ENCODE measurements at places on chromosomes 6 and 20.

DNA sequence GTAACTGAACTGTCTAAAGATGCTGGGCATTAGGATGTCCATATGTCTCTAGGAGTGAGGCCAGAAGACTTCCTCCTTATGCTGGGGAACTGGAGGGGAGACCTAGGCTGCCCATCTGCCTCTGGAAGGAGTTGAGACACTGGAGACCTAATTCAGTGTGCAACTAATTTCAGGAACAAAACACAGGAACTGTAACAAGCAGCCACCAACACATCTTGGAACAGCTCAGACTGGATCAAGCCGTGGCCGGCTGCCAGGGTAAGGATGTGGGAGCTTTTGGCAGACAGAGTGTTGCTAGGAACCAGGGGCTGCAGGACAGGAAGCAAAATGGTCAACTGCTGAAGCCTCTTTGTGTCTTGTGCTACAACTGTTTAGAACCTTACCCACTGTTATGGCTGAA lies 16.4 kb upstream of the MAS1 start:
- no peak for DNase-seq

- DNase-seq = no peak
Measured at GRCh38 chr20:52422574-52423336, 231.2 kb upstream of the ZFP64 start.

DNA sequence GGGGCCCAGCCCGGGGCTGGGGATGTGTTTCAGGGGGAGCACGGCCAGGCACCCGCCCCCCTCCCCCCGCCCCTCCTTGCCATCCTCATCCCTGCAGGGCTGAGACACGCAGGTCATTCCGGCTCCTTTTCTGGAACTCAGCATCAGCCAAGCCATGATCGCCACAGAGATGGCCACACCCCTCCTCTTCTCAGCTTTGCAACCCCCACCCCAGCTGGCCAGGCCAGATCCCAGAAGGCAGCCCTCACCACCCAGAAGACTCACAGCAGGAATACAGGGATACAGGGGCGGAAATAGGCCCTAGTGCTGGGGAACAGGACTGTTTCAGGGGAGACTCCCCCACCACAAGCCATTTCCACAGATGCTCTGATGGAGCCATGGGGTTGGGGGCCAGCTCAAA lies 33.5 kb downstream of the YTHDF1 start:
- no peak for DNase-seq

GRCh38 chr6:45378334-45378926 lies 696 bp upstream of the SUPT3H start:
- DNase-seq = peak; percentile 43

DNA sequence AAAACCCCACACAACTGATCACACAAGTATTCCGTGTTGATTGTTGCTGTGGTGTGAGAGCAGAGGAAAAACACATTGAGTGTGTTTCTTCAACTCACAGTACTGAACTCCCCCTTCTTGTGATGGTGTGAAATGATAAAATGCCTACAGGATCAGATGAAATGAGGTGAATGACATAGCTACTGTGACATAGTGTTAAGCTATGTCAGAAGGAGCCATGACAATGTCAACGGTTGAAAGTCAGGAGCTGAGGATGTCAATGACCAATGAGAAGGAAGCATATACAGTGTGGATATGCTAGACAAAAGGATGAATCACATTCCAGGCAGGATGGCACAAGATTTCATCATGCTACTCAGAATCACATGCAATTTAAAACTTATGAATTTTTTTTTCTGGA lies 38.8 kb downstream of the WASF1 start:
- peak; percentile 32 for DNase-seq

GRCh38 chr6:16392010-16392409 lies 153.6 kb downstream of the GMPR start:
- no peak for DNase-seq

GRCh38 chr6:55776113-55776512 lies 99.3 kb downstream of the BMP5 start:
- no peak for DNase-seq

DNA sequence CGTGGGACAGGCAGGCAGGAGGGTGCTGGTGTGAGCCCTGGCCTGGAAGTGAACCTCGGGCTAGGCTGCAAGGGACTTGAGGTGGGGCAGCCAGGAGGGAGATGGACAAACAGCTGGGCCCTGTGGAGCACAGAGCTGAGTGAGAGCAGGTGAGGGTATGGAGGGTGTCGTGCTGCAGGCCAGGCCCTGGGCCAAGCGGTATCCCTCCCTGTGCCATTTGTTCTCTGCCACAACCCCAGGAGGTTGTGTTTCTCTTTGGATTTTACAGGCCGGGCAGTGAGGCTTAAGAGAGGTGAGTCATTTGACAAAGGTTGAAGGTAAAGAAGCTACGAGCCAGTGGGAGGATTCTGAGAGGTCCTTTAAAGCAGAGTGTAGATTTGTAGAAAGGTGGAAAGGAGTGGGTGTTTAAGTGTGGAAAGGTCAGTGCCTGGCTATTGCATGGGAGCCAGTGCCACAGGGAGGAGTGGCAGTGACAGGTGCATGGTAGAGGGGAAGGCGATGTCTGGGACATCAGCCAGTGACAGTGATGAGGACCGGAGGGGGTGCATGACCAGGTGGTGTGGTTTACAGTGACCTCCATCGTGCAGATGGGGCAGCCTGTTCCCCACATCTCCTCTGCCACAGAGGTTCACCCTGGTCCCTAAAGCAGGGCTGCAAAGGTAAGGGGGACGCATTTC lies 39.8 kb downstream of the GMPR start:
- no peak for DNase-seq

- no peak for DNase-seq
Measured at GRCh38 chr6:170039156-170040114, 251.4 kb downstream of the DLL1 start.

- DNase-seq = no peak
Measured at GRCh38 chr20:13271098-13271497, 50.0 kb downstream of the ISM1 start.

DNA sequence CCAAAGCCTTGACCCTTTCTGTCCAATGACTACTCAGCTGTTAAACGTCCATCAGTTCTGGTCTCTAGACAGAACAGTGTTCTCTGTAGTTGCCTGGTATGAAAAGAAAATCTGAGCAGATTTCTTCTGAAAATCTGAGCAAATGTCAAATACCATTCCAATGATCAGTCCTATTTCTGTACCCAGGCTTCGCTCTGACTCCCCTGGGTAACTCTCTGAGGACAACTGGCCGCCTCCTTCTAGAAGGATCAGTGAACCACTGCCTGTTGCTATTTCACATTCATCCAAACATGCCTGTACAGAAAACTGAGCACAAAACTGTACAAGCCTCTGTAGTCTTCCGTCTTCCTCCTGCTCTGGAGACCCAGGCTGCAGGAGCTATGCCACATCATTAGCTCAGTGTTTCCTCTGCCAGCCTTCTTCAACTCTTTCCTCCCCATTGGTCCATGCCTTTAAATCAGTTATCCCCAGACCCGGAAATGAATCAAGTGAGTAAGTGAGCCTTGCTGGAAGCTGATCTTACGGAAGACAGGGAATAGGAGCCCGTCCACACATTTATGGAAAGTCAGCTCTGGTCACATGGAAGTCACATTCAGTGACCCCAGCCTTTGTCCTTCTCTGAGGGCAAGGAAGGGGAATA lies 63.3 kb downstream of the DAAM2 start:
- peak; percentile 76 for DNase-seq

DNA sequence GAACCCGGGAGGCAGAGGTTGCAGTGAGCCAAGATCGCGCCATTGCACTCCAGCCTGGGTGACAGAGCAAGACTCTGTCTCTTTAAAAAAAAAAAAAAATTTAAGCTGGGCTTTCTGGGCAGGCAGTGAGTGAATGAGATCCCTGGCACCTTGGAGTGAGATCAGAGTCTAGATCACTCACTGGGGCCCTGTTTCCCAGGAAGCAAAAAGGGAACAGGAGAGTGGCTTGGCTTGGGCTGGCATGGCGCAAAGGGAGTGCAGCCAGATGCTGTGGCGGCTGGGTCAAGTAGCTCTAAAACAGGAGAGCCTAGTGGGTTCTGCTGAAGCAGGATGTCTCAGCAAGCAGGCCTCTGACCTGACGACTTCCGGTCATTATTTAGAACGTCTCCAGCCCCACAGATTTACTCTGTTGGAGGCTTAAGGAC lies 10.4 kb downstream of the PLCG1 start:
- no peak for DNase-seq

- DNase-seq = peak; percentile 44
Measured at GRCh38 chr6:36436466-36436865, 6.2 kb downstream of the PXT1 start.

DNA sequence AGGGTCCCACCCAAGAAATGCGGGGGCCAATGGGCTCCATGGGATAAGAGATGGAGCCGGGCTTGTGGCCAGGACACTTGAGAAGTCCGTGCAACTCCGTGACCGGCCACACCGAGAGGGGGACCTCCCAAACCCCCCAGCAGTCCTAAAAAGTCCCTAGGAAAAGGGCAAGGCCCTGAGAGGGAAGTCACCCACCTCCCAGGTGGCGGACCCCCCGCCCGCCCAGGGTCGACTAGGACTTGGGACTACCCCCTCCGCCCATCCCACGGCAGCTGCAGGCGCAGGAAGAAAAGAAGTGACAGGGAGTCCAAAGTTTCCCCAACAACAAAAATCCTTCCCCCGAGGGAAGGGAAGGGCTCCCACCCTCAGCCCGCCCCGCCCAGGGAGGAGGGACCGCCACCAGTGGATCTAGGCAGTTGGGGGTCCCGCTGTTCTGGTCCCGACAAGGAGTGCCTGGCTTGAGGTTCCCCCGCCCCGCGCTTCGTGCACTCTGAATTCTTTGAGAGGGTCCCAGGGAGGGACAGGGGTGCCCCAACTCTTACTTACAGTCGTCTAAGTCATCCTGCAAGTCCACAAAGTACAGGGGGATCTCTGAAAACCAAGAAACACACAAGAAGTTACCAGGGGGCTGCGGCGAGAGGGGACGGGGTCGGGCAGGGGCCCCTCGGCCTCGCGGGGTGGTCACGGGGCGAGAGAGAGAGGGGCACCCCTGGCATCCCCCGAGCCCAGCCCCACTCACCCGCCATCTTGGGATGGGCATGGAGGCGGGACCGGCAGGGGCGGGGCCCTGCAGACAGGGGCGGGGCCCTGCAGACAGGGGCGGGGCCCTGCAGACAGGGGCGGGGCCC lies 611 bp upstream of the RAB22A start:
- DNase-seq = peak; percentile 91

- DNase-seq = peak; percentile 70
Measured at GRCh38 chr6:161029195-161029809, 37.7 kb downstream of the MAP3K4 start.

DNA sequence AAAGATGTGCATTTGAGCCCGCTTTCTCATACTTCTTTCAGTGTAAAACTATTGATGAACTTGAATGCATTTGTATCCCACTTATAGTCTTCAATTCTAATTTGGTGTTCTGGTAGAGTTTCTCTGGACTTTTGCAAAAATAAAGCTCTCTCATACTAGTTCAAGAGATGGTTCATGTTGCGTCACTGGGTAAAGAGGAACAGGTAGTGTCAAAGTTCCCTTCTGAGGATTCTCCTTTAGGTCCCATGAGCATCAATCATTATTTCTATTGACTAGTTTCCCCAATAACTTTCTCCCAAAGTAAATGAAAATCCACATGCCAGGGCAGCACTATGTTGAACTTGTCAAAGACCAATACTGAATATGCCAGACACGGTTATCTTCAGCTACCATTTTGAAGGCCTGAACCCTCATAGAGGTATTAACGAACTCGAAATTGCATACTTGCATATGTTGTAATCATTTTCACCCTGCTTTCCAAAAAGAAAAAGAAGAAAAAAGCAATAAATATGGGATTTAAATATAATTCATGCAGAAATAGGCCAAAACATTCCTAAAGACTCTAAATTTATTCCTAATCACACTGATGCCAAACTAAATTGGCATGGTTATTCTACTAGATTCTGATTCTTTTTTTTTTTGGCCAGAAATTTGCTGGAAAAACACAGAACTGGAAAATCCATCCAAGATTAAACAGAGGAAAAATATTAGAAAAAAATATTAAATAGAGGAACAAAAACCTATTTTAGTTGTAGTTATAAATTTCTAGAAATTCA lies 84.5 kb downstream of the SGK1 start:
- no peak for DNase-seq

GRCh38 chr6:105898286-105898685 lies 187.8 kb upstream of the PRDM1 start:
- DNase-seq = peak; percentile 22

GRCh38 chr6:35065441-35065800 lies 75.7 kb downstream of the TCP11 start:
- no peak for DNase-seq

- no peak for DNase-seq
Measured at GRCh38 chr6:3323696-3324261, 65.0 kb downstream of the PSMG4 start.

DNA sequence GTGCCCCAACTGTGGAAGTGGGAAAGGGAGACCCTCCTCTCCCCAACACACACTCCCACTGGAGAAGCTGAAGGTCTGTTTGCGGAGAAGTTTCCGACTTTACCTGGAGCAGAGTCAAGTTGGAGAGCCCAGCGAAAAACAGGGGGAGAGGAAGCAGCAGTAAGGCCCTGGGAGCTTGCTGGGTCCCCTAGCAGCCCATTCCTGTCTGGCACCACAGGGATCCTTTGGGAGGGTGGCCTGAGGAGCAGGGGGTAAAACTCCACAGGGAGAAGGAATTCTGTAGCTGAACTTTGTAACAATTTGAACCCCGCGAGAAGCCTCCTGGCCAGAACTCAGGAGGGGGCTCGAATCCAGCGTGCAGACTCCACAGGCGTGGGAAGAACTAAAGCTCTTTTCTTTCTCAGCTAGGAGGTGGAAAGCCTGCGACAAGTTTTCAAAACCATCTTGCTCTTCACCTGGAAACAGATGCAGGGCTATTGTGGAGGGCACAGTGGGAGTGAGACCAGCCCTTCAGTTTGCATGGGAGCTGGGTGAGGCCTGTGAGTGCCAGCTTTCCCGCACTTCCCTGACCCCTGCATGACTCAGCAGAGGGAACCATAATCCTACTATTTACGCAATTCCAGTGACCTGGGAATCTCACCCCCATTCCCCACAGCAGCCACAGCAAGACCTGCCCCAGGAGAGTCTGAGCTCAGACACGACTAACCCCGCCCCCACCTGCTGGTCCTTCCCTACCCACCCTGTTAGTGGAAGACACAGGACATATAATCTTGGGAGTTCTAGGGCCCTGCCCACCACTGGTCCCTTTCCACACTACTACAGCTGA lies 25.8 kb downstream of the SERPINB9 start:
- no peak for DNase-seq

- peak; percentile 9 for DNase-seq
Measured at GRCh38 chr6:109034526-109034925, 60.1 kb downstream of the SESN1 start.

DNA sequence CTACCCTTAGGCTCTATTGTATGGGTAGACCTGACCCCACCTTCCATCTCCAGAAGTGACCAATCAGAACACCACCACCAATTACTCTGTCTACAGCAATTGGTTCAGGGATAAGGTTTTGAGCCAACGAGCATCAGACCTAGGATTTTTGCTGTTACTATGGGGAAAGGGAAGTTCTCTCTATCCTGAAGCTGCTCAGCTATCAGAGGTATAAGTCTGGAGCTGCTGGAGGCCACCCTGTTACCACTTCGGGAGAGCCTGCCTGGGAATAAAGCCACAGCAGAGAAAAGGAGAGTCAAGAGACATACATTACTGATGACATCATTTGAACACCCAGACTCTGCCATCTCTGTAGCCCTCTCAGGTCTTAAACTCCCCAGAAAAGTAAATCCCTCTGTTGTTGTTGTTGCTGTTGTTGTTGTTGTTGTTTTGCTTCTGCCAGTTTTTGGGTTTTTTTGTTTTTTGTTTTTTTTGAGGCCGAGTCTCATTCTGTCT lies 94.5 kb downstream of the PREX1 start:
- no peak for DNase-seq

- DNase-seq = no peak
Measured at GRCh38 chr6:15232836-15233510, 12.9 kb upstream of the JARID2 start.

Data from AG20443 (cell line).